Stimulated activated CD4-positive, alpha-beta T cell treated with anti-CD3 and anti-CD28 coated beads, Interleukin-4, amount 100 ng/mL, for 1 hour (primary cell): ENCODE measurements at places on chromosomes 6 and 20.

- DNase-seq = no peak
Observed at GRCh38 chr6:81293896-81294295, 458.6 kb downstream of the TENT5A start.

GRCh38 chr6:81789291-81789690 is 36.8 kb upstream of the TENT5A start:
- no peak for DNase-seq

- DNase-seq = no peak
Observed at GRCh38 chr6:83047065-83047754, 18.4 kb downstream of the UBE3D start.

GRCh38 chr6:36999751-37000125 is 5.7 kb upstream of the FGD2 start:
- DNase-seq = no peak

DNA sequence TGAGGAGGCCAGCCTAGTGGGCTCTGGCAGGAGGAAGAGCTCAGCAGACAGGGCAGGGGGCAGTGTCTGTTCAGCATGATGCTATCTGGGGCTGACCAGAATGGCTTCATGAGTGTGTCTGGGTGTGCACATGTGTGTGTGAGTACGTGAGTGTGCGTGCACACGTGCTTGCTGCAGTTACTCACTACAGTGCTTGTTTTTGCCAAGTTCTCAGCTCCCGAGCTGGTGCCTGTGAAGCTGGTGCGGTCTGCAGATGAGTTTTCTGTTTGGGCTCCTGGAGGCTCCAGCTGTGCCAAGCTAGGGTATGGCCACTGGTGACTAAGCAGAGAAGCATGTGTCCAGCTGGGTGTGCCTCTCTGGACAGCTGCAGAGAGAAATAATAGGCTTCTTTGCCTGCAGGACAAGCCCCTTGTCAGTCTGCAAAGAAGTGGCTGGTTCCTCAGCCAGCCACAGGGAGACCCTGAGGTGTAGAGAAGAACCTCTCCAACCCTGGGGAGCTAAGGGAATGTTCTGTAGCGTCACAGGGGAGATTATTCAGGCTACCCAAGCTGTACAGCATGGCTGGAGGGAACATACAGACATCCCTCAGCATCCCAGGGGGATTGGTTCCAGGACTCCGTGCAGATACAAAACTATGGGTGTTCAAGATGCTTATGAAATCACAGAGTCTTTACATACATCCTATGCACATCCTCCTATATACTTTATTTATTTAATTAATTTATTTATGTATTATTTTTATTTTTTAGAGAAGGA is 40.2 kb upstream of the FAM50B start:
- DNase-seq = no peak

GRCh38 chr6:150895928-150896632 is 30.6 kb downstream of the MTHFD1L start:
- no peak for DNase-seq

GRCh38 chr20:43909720-43910119 is 4.9 kb upstream of the TOX2 start:
- no peak for DNase-seq

- no peak for DNase-seq
Observed at GRCh38 chr6:38631186-38631783, 8.4 kb downstream of the BTBD9 start.

DNA sequence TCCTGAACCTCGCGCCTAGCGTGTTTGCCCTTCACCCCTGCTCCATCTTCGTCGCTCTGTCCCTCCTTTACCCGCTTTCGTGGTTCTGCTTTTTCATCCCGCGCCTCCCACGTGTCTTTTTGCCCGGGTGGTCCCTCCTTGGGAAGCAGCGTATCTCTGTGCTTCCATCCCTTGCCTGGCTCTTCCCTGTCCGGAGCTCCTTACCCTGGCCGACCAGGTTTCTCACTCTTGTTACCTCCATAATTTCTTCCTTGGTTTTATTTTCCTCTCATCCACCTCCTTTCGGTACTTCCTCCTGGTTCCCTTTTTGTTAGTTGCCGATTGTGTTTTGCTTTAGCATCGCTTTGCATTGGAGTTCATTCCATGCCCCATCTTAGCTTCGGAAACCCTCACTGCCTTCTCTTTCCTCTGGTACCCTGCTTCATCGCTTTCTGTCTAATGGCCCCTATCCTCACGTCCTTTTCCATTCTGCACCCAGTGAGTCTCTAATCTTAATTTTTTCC is 735 bp downstream of the FAM135A start:
- DNase-seq = no peak

DNA sequence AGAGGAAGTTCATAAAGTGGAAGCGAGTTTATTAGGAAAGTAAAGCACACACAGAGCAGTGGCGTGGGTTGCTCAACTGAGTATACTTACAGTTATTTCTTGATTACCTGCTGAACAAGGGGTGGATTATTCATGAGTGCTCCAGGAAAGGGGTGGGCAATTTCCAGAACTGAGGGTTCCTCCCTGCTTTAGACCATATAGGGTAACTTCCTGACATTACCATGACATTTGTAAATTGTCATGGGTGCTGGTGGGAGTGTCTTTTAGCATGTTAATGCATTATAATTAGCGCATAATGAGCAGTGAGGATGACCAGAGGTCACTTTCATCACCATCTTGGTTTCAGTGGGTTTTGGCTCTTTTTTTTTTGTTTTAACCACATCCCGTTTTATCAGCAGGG is 29.8 kb downstream of the PDYN start:
- no peak for DNase-seq

DNA sequence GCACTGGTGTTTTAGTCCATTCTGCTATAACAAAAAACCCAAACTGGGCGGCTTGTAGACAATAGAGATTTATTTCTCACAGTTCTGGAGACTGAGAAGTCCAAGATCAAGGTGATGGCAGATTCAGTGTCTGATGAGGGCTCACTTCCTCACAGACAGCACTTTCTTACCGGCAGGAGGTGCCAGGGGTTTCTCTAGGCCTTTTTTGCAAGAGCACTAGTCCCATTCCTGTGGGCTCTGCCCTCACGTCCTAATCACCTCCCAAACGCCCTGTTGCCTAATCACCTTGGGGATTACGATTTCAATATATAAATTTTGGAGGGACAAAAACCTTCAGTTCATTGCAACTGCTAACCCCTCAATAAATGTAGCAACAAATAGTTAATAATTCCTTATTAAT is 140.0 kb upstream of the SGK1 start:
- no peak for DNase-seq

- DNase-seq = no peak
Observed at GRCh38 chr6:25829375-25829774, 2.5 kb downstream of the SLC17A1 start.

DNA sequence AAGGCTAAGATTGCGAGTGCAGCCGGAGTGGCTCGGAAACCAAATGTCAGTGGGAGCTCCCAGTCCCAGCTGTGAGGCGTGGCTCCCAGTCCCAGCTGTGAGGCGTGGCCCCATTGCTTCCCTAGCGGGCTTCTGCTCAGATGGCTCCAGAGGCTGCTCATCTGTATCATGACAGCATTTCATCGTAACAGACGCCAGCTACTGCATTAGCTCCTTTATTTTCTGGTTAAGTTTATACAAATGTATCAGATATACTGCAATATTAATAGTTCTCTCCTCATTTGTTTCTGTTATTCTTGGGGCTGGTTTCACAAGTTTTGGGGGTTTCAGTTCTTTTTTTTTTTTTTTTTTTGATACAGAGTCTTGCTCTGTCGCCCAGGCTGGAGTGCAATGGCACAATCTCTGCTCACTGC is 34.7 kb upstream of the TBXT start:
- no peak for DNase-seq

DNA sequence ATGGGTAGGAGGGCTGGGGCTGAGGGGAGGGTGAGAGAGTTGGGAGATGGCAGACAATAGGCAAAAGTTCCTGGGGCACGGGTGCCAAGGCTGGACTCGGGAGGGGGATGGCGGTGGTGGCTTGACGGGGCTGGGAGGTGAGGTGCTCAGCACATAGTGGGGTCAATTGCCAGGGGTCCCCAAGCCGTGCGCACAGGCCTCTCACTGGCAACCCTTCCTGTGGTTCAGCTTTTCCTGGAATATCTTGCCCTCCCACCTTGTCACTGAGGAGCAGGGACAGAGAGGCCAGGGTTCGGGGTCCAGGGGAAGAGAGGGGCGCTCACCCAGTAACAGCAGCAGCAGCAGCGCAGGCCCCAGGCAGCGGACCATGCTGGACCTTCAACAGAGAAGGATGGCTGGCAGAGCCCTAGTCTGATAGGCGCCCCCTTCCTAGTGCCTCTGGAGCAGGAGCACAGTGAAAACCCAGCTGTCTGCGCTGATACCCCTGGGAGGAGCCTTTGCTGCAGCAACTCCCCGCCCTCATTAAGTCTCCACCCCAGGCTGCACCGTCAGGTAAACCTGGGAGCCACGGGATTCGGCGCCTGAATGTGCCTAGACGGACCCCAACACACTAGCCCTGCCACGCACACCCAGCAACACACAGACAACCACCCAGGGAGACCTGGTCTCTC is at the start of gene GFRA4:
Gene GFRA4, minus strand, starts transcription at position 369 of the 671 bp plus-strand sequence. Its CDS starts 0 bp downstream, at position 369.
- DNase-seq = no peak

- DNase-seq = peak; percentile 74
Observed at GRCh38 chr6:28981833-28982475, 23.2 kb downstream of the ZNF311 start.

DNA sequence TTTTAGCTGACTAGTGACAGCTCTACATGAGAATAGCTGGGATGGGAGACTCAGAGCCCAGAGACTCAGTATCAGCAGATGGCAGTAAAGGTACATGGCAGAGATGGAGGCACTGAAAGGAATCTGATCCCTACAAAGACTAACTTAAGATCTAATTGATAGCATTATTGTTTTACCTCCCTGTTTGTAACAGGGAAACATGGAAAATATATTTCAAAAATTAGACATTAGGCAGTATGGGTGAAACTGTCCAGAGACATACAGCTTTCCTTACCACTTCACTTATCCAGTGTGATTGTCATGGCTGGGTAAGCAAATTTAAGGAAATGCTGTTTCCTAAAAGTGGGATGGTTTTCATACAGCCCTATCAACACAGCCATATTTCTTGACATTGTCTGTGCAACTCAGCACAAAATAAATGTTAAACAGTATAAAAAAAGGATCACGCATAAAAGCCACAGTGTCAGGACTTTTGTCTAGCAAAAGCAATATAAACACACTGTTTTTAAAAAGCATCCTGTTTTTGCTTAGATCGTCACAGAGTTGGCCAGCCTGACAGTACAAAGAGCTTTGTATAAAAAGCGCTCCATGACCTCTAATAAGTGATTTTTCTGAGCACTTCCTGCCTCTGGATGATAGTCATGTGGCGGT is 376.9 kb downstream of the PHF3 start:
- no peak for DNase-seq

DNA sequence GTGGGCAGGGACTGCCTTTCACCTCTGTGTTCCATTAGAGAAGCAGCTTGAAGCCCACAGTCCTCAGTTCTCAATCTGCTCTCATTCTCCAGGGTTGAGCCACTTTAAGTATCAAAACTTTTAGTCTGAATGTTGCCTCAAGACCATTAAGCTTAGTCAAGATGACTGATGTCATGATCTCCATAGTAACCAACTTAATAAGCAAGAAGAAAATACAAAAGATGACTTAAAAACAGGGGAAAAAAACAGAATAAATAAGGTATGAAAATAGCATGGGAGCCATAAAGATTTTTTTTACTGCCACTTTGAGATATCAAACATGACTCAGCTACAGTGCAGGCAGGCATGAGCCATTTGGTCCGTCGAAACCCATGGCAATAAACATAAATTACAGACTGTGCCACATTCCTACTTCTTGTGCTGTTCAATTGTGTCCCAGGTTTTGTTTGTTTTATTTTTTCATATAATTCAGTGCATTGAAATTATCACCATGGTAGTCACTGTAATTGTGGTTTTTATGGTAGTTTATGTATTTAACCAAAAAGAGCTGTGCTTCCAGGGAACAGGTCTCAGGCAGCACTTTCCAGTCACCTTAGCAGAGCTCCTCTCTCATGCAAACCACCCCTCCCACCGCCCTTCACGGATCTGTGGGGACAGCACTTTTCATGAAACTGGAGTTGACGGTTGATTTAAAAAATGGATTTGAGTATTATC is 156.5 kb upstream of the INSM1 start:
- DNase-seq = no peak

DNA sequence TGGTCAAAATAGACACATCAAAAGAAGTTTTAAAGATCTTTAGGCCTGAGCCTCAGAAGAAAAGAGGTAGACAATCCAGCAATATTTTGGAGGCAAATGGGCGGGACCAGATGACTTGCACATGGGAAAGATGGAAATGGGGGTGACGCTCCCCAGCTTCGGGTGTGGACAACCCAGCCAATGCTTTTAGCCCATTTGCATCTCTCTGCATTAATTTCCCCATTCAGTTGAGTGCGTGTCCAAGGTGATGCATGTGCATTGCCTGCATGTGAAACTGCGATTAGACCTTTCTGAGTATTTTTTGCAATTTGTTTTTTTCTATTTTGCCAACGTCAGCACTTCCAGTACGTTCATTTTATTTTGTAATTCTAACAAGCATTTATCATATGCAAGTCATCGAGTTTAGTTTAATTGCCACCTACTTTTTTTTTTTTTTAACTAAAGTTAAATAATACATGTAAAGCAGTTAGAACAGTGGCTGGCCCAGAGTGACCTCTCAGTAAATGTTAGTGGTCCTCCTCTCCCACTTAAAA is 24.2 kb downstream of the PDRG1 start:
- DNase-seq = no peak

DNA sequence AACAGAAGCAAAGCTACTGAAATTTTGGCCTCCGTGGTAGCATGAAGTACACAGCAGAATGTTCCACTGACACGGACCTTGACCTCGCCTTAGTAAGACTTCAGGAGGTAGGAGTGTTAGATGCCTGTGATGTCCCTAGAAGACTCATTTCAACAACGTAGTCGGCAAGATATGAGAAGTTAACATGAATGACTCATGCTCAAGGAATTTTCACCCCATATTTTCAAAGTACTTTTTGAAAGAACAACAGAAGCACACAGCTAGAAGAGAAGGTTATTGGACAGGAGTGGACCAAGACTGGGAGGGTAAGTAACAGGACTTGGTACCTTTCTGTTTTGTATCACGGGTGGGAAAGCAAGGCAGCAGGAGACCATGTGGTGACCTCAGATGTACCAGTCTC is 78.0 kb downstream of the DZANK1 start:
- DNase-seq = no peak
